Caco-2 (cell line): ENCODE measurements at places on chromosomes 7 and 10.
A peak's percentile ranks its signal among the peaks of the same experiment; 100 is the strongest.

DNA sequence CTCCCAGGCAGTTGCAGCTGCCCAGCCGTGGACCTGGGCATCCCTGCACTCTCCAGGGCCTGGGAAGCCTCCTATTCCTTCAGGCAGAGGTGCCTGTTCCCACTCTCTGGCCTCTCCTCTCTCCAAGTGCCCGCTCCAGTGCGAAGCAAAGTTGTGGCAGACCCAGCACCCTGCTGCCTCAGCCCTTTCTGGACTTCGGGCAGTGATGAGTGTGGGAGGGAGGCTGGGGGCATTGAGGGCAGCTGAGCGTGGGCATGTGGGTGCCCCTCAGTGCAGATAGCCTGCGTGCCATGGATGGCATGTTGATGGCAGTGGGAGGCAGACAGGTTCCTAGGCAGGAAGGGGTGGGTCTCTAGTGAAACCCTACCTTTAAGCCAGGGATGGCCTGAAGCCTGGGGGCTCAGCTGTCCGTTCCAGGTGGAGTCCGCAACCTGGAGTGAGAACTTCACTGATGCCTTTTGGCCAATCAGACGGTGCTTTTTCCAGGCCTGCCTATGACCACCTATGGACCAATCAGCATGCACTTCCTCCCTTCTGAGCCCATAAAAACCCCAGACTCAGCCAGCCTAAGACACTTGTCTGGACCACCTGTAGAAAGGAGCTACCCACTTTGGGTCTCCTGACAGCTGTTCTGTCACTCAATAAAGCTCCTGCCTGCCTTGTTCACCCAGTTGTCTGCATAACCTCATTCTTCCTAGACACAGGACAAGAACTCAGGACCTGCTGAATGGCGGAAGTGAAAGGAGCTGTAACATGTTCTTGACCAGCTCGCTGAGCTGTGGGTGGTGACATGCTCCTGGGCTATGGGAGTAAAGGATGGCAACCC is 26.1 kb downstream of the SVIL start:
- DNase-seq = no peak

DNA sequence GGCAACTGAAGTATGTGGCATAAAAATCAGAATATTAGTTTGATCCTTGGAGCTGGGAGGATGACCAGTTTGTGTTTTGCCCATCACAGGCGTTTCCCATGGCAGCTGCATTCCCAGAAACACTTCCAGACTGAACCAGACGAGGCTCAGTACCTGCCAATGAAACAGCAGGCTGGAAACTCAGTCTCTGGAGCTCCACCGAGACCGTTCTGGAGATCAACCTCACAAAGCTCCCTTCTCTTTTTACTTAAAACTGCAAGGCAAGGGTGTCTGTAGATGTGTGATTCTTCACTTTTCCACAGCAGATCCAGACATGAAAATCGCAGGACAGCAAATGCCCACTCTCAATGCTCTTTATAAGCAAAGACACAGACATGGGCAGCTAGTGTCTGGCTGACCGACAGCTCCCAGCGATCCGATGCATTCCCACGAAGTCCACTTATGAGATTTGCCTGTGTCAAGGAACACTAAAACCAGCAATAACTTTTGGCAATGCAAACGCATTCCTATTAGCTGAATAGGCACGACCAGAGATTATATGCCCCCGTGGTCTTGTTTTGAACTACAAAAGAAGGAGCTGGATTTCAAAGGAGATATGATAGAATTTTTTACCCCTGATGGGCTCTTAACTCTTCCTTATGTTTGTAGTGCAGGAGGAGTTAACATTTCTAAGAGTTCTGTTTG is 72.6 kb downstream of the ADAM12 start:
- DNase-seq = no peak

DNA sequence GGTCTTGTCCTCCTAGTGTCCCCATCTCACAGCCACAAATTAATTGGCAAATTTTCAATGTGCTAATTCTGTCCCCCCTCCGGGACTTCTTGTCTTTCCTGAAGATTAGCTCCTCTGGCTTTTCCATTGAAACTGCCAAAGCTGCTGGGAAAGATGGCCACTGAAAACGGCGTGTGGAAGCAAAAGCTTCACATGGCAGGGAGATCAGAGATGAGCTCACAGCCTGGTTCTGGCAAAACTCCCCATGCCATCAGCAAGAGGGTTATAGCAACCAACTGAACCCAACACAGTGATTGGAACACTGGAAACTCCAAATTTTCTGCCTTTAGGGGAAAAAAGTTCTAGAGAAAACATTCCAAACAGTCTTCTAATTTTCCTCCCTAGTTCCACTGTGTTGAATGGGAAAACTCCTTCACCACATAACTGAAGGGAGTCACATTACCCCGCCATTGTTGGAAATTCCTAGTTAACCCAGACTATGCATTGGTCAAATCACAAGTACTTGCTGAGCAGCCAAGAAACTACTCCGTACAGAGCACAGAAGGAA is 37.0 kb downstream of the NRAP start:
- DNase-seq = no peak

DNA sequence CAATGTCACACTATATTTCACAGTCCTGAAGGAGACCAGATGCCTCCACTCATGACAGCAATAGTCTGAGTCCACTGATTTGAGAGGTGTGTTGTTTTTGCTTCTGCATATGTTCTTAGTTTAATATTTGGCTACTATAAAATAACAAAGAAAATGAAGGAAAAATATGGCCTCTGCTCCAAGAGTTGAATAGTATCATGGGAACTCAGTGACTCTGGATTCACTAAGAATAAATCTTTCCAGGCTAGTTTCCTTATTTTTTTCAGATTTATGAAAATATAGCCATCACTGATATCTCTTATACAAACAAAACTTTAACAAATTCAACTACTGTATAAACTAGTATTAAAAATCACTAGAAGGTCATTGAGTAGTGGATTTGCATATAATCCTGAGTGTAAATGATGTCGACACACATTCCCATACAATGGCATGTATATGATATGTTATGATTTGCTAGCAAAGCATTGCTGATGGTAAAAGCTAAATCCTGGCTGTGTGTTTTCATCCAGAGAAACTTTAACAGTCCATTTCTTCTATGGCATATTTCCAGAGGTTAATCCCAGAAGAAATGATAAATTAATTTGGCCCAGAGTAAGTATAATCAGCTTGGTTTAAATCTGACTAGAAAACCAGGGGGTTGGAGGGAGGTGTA is 66.0 kb upstream of the VIPR2 start:
- no peak for DNase-seq

DNA sequence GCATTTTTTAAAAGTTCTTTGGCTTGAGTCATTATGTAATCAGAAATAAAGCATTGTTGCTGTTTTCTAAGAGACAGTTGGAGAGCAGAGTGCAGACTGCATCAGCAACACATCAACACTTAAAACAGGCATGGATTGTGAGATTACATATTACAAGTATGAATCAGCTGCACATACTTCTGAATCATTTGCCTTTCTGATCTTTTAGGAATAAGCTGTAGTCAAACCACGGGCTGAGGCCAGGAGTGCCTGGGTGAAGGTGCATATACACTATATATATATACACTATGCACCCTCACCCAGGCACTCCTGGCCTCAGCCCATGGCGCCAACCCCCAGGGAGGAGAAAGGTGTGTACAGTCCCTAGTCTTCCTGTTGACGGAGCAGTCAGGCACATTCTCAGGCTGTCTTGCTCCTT is 52.4 kb upstream of the DLX6 start:
- no peak for DNase-seq

GRCh38 chr7:55113760-55114540 is 95.1 kb downstream of the EGFR start:
- no peak for DNase-seq

DNA sequence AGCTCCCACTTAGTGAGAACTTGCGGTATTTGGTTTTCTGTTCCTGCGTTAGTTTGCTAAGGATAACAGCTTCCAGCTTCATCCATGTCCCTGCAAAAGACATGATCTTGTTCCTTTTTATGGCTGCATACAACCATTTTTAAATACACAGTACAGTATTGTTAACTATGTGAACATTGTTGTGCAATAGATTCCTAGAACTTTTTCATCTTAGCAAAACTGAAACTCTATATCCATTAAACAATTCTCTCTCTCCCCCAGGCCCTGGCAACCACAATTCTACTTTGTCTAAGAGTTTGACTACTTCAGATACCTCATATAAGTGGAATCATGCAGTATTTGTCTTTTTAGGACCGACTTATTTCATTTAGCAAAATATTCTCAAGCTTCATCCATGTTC is 72.4 kb upstream of the CAPZA2 start:
- DNase-seq = no peak

DNA sequence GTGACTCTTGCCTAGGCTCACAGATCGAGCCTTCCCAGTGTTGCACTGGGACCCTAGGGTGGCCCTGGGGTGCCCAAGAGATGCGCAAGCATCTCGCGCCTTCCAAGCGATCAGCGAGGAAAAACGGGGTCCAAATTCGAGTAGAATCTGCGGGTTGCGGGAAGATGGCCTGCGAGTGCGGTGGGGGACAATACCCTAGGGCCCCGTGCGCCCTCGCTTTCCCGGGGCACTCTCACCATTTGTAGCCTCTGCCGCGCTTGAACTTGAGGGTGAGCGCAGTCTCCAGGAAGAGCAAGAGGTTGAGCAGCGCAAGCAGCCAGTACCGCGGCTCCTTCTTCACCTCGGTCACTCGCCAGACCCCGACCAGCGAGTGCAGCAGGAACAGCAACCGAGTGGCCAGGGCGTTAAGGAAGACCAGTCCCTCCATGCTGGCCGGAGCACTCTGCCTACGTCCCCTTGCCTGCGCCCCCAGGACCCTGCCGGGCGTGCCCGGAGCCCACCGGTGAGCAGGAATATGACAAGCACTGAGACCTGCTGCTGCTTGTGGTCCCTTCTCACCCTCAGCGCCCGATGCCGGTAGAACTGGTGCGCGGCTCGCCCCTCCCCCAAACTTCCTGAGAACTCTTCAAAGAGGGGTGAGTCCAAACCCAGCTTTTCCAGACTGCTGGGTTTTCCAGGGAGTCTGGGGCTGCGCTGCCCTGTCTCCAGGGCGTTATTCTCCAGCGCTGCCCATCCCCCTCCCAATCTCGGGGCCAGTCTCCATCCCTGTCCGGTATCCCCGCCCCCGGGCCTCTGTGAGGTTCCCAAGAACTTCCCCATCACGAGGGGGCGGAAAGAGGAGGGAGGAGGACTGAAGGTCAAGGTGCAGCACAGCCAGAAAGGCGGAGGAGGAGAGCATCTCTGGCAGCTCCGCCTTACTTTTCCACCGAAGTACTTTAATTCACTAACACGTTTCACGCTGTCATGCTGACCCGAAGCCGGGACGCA is at the start of gene TMEM26:
Gene TMEM26, minus strand, starts transcription at position 727 of the 987 bp plus-strand sequence. Its CDS starts 300 bp downstream, at position 427.
- DNase-seq = no peak

GRCh38 chr10:28842321-28842720 is 165.0 kb downstream of the BAMBI start:
- no peak for DNase-seq

GRCh38 chr7:71896535-71896934 is 515.6 kb downstream of the CALN1 start:
- no peak for DNase-seq

GRCh38 chr10:29826801-29827450 is 192.2 kb upstream of the SVIL start:
- DNase-seq = no peak

- no peak for DNase-seq
Observed at GRCh38 chr7:96837593-96837992, 127.9 kb upstream of the SEM1 start.

- DNase-seq = no peak
Observed at GRCh38 chr7:1388703-1389335, 70.5 kb downstream of the MICALL2 start.

GRCh38 chr10:46525177-46525823 is 31.2 kb downstream of the GPRIN2 start:
- peak; percentile 69 for DNase-seq

GRCh38 chr7:33145156-33145555 is 15.8 kb downstream of the BBS9 start:
- no peak for DNase-seq

- DNase-seq = no peak
Observed at GRCh38 chr10:11019724-11020547, 2.3 kb downstream of the CELF2 start.

DNA sequence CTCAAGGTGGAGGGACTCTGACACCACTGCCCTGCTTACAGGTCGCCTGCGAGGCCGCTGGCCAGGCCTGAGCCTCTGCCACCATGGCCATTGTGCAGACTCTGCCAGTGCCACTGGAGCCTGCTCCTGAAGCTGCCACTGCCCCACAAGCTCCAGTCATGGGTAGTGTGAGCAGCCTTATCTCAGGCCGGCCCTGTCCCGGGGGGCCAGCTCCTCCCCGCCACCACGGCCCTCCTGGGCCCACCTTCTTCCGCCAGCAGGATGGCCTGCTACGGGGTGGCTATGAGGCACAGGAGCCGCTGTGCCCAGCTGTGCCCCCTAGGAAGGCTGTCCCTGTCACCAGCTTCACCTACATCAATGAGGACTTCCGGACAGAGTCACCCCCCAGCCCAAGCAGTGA is 2.8 kb downstream of the LZTS2 start:
- DNase-seq = no peak

- DNase-seq = no peak
Observed at GRCh38 chr10:130455791-130456190, 319.6 kb downstream of the GLRX3 start.

GRCh38 chr7:22411977-22412693 is 55.2 kb upstream of the RAPGEF5 start:
- no peak for DNase-seq

DNA sequence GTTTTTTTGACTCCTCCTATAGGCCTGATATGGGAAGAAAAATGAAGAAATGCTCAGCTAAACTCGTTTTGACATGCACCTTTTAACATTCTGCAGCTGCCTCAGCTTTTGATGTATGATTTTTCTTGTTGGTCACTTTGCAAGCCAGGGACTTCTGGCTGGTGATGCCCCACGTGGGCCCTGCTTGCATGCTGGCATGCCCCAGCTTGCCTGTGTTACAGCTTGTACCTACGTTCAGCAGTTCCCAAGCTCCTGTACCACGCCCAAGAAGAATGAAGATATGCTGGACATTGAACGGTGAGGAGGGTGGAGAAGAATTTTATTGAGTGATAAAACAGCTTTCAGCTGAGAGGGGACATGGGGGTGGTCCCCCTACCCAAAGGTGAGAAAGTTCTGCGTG is 245.6 kb upstream of the FZD8 start:
- DNase-seq = no peak

- no peak for DNase-seq
Observed at GRCh38 chr10:100076750-100077149, 4.9 kb downstream of the CPN1 start.

DNA sequence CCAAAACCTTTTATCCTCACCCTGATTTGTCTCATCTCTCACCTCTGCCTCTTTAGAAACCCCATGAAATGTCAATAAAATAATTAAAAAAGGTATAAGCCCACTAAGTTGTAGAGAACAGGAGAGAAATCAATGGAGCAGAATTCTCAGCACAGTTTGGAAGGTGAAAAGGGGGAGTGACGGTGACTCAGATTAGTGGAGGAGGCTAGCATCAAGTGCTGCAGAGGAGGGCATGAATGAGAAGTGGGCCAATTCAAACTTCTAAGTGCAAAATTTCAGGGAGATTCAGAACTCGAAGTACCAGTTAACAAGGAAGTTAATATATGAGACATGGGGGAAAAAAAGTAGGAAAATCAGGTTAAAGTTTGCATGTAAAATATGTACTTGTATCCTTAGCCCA is 34.9 kb upstream of the ETV1 start:
- DNase-seq = no peak
